Type B pancreatic cell (in vitro differentiated cells): ENCODE measurements at places on chromosomes 5 and 9. TPM values are rescaled to one million over a fixed set of nuclear protein-coding genes. Genes with fewer than 3 reads are reported as not detected.
A peak's percentile ranks its signal among the peaks of the same experiment; 100 is the strongest.

DNA sequence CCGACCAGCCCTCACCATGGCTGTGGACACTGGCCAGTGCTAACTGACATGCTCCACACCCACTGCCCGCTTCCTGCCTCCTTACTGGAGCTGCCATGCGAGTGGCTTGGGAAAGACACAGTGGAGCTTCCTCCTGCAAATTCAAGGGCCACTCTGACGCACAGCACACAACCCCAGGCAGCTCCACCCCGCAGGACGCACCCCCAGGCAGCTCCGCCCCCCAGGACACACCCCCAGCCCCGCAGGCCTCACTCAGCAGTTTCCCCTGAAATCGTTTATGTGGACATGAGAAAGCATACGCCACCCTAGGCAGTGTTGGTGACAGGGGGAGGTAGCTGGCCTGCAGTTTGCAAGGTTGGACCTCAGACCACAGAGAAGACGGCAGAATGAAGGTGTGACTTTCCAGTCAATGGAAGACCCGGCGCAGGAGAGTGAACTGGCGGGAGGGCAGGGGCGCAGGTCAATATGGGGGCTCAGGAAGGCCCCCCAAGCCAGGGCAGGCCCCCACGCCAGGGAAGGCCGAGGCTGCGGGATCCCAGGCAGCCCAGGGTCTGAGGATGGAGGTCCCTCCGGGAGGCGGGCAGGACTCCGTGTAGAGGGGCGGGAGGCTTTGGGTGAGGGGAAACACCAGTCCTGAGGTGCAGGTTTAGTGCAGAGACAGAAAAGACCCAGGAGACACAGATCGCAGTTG is 21.6 kb downstream of the LPCAT1 start:
- DNase-seq, result no peak

- DNase-seq, result no peak
These were observed 172.0 kb downstream of the NSG2 start for GRCh38 chr5:174217527-174217926.

DNA sequence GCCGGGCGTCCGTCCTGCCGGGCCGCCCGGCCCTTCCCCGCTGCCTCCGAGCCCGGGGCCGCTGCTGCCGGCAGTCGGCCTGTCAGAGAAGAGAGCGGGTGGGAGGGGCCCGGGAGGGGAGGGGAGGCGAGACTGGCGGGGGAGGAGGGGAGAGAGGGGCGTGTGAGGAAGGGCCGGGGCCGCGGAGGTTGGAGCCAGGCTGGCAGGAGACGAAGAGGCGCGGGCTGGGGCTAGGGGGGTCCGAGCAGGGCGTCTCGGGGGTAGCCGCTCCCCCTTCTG is 570 bp downstream of the CREBRF start:
- no peak for DNase-seq

DNA sequence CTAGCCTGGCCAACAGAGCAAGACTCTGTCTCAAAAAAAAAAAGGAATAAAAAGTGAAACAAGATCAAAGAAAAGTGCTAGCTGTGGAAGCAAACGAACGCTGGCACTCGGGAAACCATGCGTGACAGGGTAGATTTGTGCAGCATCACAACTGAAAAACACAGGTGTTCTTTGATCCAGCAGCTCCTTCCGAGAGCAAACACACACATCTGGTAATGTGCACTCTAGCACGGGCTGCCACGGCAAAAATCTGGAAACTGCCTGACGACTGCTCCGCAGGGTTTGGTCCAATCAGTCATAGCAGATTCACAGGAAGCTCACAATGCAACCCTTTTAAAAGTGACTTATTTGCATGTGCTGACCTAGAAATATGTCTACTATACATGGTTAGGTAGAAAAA is 80.0 kb downstream of the SYK start:
- no peak for DNase-seq

GRCh38 chr9:116223926-116224325 is 70.3 kb downstream of the PAPPA start:
- no peak for DNase-seq

- no peak for DNase-seq
These were observed 107.9 kb downstream of the NDUFAF2 start for GRCh38 chr5:61052882-61053281.

DNA sequence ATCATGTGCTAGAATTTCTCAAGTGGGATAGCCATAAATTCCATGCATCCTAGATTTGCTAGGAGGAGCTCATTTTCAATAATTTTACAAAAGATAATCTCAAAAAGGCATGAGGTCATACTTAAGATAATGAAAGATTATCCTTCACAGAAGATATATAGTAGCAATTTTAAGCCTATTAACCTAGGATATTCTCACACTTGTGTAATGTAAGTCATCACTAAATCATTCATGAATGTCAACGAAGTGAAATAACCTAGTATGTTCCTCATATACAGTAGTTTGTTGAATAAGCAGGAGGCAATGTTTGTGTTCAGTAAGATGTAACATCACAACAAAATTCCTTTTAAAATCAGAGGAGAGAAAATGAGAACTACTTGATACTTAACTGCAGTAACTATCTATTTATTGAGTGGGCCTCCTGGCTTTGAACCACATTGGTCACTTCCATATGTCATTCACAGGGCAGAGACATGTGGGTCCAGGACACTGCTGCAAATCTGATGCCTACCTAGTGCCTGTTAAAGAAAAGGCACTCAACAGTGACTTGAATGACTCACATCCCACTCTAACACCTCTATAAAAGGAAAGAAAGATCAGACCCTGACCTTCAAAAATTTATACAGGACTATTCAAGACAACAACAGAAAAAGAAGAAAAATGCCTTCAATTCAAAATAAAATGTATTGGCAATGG is 8.2 kb downstream of the LIFR start:
- DNase-seq, result no peak

DNA sequence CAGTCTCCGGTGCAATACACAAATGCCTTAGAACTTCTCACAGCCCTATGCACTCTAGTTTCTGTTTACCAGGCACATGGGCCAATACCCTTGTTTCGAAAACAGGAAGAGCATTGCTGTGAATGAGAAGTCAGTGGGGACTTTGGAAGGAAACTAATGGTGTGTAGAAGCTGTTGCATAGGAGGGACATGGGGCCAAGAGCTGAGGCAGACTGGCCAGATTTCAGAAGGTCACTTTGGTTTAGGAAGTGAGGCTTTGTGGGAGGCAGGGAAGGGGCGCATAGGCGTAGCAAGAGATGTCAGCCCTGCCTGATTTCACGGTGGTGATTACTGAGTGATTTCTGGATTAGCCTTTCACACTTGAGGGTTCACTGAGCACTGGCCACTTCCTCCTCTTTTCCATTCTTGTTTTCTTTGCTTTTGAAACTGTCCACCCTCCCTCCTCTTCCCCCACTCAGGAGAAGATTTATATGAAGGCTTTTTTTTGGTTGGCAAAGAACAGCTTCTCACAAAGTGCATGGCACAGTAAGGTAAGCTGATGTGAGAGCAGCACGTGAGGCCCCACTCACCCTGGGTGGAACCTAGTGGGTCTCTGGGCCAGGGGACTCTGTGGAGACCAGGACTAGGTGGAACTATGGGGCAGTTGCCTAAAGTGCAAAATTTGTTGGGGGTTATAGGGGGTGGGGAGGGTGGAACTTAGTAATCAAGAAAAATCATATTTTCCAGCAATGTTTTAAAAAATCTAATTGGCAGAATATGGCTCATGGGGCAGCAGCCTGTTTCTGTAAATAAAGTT is 6.1 kb upstream of the TMEM252 start:
- no peak for DNase-seq

DNA sequence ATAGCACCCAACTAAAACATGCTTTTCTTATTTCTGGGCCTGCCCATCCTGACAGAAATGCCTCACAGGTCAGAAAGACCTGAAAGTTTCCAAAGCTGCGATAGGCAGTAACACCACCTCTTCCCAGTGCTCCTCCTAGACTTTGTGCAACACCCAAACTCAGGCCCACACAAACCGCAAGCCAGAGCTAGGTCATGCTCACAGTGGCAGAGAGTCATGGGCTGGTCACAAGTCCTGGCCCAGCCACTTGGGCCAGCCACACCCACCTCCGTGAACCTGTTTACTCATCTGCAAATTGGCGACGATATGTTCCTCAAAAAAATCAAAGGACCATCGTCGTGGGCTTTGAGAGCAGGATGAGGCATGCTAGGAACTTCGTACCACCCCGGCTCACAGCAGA is 44.0 kb upstream of the SLC25A51 start:
- no peak for DNase-seq

GRCh38 chr9:38362852-38363588 is 29.5 kb upstream of the ALDH1B1 start:
- no peak for DNase-seq

- DNase-seq, result no peak
These were observed 81.3 kb downstream of the ADAMTSL1 start for GRCh38 chr9:18555105-18555883.

DNA sequence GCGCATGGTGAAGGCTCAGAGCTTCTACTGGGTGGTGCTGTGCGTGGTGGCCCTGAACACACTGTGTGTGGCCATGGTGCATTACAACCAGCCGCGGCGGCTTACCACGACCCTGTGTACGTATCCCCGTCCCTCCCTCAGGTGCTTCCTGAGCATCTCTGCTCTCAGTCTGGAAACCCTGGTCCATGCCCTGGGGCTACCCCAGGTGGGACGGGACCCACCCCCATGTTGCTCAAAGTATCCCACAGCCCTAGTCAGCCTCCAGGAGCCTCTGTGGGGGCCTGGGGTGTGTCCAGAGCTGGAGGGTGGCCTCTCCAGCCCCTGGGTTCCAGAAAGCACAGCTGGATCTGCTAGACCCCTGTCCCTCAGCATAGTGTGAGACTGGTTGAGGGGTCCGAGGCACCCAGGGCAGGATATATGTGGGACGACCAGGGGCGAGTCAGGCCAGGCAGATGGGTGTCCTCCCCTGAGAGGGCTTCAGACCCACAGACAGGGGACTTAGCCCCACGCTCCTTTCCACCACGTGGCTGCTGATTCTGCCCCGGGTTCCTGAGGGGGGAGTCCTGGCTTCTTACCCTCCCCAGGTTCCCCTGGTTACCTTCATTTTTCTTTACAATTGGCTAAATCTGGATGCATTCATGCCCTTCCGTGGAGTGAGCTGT is 94.0 kb downstream of the CACNA1B start:
- peak; percentile 63 for DNase-seq

- no peak for DNase-seq
These were observed 366.9 kb downstream of the DEPDC1B start for GRCh38 chr5:60333005-60333571.

DNA sequence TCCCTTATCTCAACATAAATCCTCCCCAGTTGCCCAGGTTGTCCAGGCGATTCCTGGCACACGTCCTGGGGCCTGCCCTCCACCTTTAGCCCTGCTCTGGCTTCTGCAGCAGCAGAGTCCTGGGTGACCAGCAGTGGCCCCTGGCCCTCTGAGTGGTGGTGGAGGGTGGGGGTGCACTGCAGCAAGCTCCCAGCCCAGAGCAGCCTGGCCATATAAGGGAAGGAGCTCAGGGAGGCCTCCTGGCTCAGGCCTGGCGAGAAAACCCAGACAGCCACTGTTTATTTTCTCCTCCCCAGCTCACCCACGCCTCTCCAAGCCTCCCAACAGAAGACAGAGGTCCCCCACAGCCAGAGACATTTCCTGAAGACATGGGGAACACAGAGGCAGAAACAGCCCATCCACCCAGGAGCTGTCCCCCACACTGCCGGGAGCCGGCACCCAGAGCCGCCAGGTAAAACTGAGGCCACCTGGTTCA is 44.7 kb upstream of the IL17B start:
- DNase-seq, result no peak

DNA sequence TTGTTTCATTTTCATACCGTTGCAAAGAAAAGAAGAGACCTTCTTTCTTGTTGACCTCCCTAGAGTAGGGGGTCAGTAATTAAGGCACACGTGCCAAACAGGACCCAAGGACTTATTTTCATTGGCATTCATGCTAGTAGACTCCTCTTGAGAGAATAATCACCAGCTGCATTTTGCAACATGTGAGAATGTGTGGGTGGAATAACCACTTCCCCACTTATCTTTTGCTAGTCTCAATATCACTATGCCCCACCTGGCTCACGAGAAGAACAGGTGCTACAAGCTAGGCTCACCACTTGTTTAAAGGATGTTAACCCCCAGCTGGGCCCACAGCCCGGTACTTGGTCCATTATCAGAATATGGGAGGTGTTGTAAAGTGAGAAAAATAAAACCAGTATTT is 460.7 kb upstream of the MEF2C start:
- DNase-seq, result no peak

DNA sequence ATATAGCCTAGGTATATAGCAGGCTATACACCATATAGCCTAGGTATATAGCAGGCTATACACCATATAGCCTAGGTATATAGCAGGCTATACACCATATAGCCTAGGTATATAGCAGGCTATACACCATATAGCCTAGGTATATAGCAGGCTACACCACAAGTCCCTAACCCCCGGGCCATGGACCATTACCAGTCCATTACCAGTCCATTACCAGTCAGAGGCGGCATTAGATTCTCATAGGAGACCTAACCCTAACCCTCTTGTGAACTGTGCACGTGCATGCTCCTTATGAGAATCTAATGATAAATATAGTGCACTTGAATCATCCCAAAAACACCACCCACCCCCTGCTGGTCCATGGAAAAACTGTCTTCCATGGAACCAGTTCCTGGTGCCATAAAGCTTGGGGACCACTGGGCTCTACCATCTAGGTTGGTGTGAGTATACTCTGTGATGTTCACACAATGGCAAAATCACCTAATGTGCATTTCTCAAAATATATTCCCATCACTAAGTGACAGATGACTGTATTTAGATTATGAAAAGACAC is 4.7 kb downstream of the PLIN2 start:
- DNase-seq, result no peak

- no peak for DNase-seq
These were observed 77.3 kb downstream of the SLC25A46 start for GRCh38 chr5:110815916-110816605.

- no peak for DNase-seq
These were observed 155.4 kb downstream of the PAM start for GRCh38 chr5:102910240-102911226.

- DNase-seq, result peak; percentile 84
These were observed at the start of gene ZBTB34 for GRCh38 chr9:126860077-126860756. Gene ZBTB34 (plus strand): TSS chr9:126860639. CDS start chr9:126879400, 18,761 bp downstream.

DNA sequence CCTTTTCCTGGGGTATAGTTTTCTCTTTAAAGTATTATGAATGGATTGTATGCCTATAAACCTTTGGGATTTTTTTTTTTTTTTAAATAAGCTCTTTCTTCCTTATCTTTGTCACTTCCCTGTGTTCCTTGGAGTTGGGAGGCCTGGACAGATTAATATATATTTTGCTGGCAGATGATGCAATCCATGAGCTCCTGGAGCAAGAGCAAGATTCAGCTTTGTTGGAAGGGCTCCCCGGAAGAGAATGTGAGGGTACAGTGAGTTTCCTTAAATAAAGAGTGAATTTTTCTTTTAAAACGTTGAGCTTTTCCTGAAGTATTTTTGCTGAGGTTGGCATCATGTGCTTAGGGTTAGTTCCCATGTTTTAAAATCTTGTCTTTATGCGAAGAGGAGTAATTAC is 98.7 kb upstream of the SLC28A3 start:
- no peak for DNase-seq

Gene EDIL3
- total RNA-seq, result 15.4 and 19.1 TPM in 2 replicates

Gene MYMK
- total RNA-seq, result not detected in 2 replicates

Gene NELFB
- total RNA-seq, result 52.4 and 61.9 TPM in 2 replicates

Gene LHX6
- 0.48 and 10.0 TPM in 2 replicates for total RNA-seq

Gene INSL6
- not detected in 2 replicates for total RNA-seq

Gene FAM169A
- total RNA-seq, result 14.5 and 25.4 TPM in 2 replicates
